ENCODE measurements at places on chromosomes 1 and 21.
A peak's percentile ranks its signal among the peaks of the same experiment; 100 is the strongest.

DNA sequence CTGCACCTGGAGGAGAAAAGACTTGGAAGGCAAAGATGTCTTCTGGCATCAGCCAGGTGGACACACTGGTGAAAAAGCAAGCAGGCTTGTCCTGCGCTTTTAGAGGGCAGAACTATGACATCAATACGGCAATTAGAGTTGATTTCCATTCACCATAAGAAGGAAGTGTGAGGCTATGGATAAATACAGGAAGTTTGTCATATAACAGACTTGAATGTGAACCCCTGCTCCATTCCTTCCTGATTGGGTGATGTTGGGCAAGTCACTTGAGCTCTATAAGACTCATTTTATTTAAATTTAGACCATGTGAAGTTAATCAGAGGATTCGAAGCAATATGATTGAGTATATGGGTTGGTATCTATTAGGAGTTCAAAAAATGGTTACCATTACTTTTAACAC, 137.8 kb downstream of the PLPP3 start:
- DNase-seq: no peak

GRCh38 chr1:220810963-220811362, 24.2 kb downstream of the MTARC1 start:
- no peak for DNase-seq

DNA sequence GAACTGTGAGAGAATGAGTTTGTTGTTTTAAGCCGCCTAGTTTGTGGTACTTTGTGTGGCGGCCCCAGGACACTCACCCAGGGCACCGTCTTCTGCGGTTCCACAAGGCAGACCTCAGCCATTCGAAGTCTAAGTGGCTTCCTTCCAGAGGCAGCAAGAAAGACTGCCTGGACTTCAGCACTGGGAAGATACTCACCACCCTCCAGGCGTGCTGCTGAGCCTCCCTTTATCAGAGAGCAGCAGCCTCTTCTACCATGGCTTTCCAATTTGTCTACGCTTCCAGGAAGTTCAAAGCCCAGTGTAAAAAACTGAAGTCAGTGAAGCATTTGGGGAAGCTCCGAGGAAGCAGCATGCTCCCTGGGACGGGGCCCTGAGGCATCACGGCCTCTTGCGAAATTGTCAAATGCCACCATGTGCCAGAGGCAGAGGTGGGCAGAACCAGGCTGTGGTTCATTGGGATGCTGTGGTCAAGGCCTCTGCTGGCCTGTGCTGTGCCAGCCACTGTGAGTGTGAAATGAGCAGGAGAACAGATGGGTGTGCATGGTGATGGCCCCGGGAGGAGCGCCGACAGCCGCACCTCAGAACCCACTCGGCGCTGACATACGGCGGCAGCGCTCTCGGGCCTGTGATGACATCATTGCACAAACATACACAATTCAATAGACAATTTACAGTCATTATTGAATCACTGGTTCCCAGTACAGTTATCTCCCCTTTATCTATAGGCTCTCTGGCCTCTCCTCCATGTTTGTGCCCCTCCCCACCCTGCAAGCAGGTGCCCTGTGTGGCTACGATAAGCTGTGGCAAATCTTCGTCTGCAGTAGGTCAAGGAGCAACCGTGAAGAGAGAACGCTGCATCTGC, 110.4 kb downstream of the PDE9A start:
- no peak for DNase-seq

DNA sequence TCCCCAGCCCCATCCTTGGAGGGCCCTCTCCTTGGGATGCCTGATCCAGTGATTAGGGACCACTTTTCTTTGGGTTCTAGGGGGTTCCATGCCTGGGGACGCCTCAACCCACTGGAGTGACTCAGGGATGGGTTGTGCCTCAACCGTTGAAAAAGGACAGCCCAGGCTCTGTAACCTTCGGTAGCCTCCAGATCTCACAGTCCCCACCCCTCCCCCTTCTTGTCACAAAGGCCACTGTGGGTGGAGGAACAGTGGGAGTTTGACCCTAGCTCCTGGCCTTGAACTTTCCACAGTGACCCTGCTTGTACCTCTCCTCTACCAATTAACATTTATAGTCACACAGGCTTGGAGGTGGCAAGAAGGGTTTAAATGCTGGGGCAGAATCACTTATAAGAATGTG, 2.6 kb upstream of the RORC start:
- no peak for DNase-seq

GRCh38 chr1:248849637-248850036, 9.2 kb downstream of the ZNF692 start:
- no peak for DNase-seq

DNA sequence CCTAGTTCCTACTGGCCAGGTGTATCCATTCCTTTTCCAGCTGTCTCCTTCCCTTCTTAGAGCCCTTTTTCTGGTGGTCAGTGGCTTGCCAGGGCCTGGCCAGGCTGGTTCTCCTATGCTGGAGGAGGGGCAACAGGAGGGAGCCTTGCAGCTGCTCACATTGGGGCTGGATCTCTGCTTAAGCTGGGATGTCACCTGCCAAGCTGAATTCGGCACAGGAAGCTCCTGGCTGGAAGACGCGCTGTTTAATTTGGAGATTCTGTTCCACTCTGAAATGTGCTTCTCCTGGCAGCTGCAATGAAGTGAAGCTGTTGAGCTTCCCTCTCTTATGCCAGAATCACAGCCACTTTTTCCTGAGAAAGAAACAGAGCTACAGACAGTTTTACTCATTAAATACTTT, 56.0 kb upstream of the POU3F1 start:
- no peak for DNase-seq

GRCh38 chr1:26794391-26794790, 6.6 kb downstream of the PIGV start:
- no peak for DNase-seq

GRCh38 chr21:16588433-16588860, 858.7 kb downstream of the USP25 start:
- DNase-seq: peak; percentile 25

All from substantia nigra (tissue), 51 donors.